ENCODE measurements at places on chromosomes 11 and 22.

- DNase-seq, result no peak
These were observed 7.6 kb downstream of the CARS1 start for GRCh38 chr11:3049430-3050243.

- peak; percentile 53 for DNase-seq
These were observed 13.1 kb downstream of the IFT27 start for GRCh38 chr22:36762687-36763260.

DNA sequence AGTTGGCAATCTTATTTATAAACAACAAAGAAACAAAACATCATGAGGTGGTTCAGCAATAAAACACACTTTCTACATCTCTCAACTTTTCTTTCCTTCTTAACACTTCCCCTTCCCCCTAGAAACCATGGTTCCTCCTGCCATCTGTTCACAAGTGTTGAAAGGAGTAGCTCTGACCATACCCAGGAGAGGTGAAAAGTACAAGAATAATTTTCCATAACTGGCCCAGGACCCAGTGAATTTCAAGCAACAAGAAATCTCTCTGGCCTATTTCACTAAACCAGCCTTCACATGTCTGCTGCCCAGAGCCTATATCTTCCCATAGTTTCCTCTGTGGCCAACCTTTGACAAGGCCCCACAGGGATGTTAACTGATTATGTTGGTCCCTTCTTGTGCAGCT lies 98.2 kb upstream of the CEP126 start:
- DNase-seq, result no peak

DNA sequence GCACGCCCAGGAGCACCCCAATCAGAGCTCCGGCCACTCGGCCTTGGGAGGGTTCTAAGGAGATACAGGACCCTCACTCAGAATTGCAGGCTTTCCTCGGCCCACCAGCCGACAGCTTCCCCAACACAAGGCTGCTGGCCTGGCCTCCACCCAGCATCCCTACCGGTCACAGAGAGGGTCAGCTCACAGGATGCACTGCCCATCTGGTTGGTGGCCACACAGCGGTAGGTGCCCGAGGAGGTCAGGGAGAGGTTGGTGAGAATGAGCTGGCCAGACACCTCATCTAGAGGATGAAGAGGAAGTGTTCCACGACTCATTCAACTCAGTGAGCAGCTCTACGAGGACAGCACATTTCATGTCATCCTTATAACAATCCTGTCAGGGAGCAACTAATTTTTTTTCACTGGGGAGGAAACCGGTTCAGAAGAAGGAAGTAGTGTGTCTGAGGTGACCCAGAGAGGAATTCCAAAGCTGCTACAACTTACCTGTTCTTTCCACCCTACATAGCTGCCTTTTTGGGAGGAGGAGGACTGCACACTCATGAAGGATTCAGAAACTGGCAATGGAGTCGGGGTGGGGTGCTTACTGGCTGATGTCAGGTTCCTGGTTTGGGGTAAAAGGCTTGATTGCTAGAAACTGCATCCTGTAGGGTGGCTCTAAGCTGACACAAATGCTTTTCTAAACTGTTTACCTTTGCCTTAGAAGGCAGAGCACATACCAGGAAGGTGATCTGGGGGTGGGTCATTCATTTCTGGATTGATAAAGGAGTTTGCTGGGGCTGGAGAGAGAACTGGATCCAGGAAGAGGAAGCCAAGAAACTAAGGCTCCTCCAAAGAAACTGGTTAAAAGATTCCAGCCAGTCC lies 3.3 kb downstream of the VSIG2 start:
- no peak for DNase-seq

DNA sequence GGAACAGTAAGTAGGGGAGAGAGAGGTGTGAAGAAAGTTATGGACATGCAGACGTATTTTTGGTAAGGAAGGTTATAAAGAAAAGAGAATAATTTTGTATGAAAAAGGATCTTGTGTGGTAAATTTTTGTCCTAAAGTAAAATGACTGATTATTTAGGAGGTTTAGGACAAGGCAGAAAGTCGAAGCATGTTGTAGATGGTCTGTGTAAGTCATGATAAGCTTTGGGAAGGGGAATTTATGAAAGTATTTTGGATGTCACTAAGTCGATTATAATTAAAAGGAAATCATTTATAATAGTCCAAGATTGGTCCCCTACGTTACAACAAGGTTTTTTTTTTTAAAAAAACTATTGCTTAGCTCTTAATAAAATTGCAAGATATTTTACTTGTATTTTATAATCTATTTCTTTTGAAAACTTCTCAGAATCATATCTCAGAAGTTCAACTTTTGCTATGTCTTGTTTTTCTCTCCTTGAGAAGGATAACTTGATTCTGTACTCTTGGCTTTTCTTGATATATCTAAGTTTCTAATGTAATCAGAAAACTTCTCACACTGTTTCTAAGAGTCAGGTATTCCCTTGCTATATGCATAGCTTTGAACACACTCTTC lies 10.9 kb upstream of the CABP2 start:
- no peak for DNase-seq

DNA sequence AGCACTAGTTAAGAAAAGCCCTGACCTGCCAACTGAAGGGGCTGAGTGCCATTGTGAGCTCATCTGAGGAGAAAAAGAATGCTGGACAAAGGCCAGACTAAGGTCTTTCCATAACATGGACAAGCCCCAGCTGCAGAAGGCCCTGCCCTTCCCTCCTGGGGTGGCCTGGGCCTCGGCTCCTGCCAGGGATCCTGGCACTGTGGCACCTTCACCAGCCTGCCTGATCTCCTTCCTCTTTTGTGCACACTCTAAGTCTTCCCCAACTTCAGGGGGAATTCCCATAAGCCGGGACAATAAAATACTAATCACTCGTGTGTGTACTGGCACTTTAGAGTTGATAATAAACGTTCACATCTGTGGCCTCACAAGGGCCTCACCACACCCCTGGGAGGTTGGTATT lies 9.9 kb downstream of the TMPRSS13 start:
- no peak for DNase-seq

DNA sequence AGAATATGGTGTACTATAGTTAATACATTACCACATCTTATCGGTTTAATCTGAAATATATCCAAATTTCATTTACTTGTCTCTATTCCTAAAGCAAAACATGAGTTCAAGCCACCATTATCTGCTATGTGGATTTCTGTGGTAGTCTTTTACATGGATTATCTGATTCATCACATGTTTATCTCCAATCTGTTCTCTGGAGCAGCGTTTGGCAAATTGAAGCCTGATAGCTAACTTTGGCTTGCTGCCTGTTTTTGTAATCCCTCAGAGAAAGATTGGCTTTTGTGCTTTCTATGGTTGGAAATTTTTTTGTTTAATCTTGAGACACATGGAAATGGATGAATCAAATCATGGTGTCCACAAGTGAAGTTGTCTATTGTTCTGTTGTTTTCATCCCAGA lies 274.3 kb downstream of the JRKL start:
- DNase-seq, result no peak

- DNase-seq, result no peak
These were observed 31.9 kb downstream of the DSCAML1 start for GRCh38 chr11:117765068-117765467.

DNA sequence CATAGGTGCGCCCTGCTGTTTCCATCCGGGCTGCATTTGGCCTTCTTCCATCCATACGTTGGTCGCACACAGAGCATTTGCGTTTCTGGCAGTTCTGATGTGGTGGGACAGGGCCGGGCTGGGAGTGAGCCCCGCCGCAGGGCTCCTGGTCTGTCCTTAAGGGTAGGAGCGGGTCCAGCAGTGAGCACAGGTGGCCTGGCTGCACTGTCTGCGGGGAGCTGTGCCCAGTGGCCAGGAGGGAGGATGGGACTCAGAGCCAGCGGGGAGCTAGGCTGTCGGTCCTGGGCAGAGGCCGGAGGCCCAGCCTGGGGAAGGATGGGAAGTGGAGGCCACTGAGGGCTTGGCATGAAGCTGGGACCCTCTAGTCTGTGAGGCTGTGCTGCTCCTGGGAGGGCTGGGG lies 385.1 kb downstream of the TBC1D22A start:
- no peak for DNase-seq

GRCh38 chr11:83682611-83682973 lies 396.4 kb upstream of the CCDC90B start:
- no peak for DNase-seq

DNA sequence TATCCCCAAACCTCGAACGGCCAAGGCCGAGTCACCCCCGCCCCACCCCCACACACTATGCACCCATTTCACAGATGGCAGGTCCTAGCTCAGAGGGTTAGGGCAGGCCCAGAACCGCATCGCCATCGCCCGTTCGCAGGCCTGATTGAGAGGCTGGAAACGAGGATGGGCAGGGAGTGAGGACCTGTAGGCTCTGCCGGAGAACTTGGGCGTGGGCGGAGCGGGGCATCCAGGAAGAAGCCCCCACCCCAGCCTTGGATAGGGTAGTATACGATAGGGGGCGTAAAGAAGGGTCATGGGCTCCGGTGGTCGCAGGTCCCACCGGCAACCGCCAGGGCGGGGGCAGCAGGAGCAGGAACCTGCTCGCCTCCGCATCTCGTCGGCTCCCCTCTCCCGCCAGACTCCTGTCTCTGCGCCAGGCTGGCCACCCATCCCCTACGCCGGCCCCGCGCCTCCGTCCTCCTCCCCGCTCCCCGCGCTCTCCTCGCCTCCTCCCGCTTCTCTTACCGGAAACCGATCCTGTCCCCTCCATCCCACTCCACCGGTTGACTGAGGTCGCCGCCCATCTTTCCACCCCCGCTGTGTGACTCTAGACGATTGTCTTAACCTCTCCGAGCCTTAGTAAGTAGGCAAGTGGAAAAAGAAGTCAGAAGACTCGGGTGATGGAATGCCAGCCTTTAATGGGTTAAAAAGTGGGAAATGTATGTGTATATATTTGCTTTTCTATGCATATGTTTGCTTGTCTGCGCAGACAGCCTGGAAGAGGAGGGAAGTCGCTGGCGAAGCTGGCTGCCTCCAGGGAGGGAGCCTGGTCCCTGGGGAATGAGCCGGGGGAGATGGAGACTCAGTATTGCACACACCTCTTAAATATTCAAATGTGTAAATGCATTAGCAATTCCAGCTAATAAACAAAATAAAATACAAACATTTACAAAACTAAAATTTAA lies 52.8 kb downstream of the CYTH4 start:
- no peak for DNase-seq

- DNase-seq, result peak; percentile 70
These were observed 152.8 kb downstream of the NCAM1 start for GRCh38 chr11:113113801-113114704.

DNA sequence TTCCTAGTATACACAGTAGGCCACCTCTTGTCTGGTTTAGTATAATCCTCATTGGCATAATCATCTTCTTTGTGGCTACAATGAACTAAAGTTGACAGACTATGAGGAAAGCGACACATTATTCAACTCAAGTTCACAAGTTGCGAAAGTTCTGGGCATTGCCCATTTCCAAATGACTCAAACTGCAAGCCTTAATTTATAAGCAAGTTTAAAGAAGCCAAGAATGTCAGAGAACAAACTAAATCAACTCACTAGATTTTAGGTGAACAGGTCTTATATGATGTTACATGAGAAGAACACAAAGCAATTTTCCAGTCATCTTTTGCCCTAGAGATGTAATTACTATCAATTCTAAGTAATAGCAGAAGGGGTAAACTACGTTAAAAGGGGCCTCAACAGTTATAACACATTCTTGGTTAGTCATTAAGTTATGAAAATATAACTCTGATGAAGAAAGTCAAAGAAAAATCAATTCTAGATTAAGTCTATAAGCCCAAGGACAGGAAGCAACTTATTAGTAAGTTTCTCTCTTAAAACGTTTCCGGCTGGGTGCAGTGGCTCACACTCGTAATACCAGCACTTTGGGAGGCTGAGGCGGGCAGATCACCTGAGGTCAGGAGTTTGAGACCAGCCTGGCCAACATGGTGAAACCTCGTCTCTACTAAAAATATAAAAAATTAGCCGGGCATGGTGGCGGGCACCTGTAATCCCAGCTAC lies 21.5 kb downstream of the PICALM start:
- DNase-seq, result peak; percentile 77

DNA sequence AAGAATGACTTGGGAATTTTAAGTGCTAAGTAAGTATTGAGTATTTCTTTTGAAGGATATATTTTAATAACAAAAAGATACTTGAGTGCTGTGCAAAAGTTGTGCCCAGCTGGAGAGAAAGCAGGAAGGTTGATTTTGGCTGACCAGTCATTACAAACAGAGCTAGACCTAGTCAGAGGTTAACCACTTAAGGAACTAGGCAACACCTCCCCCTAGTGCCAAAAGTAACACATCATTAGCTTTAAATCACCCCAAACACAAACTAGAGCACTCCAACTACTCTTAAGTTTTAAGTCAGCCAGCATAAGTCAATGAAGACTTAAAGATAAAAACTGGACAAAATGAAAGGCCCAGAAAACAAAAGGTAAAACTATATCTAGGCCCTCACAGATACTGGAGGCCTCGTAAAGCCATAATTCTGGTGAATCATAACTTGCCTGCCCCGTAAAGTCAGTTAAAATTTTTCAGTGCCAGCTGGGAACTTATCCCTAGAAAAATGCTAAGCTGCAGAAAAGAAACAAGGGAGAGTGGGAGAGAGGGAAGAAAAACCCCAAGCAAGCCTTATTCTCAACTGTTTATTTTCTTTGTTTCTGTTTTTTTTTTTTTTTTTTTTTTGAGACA lies 4.6 kb downstream of the TMEM9B start:
- peak; percentile 69 for DNase-seq
